ENCODE measurements at places on chromosomes 4 and X.

DNA sequence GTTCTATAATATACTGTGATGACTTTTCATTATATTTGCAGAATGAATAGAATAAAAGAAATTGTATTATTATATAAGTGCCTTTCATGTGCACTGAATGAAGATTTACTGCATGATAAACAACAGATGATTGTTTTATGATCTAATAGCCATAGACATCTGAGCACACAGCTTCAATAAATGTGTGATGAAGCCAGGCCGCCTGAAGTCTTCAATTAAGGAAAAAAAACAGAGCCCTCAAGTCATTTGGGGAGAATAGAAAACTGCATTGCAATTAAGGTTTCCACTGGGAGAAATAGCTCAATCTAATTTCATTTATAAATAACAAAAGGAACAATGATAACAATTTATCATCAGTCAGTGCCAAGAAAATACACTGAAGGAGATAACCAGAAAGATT is 955.2 kb downstream of the FSTL5 start:
- DNase-seq: no peak

- no peak for DNase-seq
These were observed 128.0 kb downstream of the ANAPC4 start for GRCh38 chr4:25504932-25505636.

DNA sequence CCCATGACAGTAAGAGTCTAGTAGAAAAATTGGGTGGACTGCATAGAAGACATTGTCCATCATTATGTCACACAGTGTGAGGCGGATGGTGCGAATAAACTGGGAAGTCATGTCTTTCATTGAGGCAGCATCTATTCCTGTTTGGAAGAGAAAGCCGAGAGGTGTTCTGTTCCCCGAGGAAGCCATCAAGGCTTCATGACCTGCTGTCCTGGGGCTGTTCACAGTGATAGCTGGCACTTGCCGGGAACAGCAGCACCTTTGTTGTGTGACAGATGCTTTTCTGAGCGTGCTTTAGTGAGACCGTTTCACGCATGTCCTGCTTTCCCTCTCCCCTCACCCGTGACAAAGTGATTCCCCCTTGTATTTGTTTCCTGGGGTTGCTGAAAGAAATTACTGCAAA is 20.3 kb downstream of the RGS12 start:
- no peak for DNase-seq

- DNase-seq: no peak
These were observed 755 bp downstream of the KLHL8 start for GRCh38 chr4:87219632-87220093.

DNA sequence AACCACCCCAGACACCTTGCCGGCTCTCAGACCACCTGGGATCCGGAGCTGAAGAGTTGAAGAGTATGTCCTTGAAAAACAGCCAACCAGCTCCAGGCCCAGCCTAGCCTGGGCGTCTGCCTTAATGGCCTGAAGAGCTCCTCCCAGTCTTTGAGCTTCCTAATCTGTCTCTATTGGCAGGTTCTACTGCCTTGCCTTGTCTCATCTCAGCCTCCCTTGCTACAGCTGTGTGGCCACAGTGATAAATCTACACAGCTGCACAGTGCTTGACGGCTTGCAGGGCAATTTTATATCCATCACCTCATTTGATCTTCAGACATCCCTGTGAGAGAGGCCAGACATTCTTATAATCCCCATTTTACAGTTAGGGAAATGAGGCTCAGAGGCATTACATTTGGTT is 19.9 kb downstream of the AWAT2 start:
- DNase-seq: no peak

DNA sequence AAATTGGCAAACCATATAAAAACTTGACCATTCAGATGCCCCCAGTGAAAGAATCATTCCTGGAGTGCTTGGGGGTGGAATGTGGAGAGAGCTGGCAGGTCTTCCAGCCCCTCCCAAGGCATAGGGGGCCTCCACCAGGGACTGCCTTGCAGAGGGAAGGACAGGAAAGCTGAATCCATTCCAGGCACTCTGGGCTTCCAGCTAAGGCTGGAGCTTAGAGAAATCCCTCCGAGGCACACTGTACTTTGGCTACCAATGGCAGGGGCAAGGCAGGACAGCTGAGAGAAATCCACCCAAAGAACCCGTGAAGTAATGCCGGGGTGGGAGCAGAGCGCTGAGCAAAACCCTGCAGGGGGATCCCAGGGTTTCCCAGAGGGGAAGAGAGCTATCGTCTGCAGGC is 4.0 kb downstream of the CENPU start:
- no peak for DNase-seq

- no peak for DNase-seq
These were observed 968 bp downstream of the GPRIN3 start for GRCh38 chr4:89306486-89307177.

DNA sequence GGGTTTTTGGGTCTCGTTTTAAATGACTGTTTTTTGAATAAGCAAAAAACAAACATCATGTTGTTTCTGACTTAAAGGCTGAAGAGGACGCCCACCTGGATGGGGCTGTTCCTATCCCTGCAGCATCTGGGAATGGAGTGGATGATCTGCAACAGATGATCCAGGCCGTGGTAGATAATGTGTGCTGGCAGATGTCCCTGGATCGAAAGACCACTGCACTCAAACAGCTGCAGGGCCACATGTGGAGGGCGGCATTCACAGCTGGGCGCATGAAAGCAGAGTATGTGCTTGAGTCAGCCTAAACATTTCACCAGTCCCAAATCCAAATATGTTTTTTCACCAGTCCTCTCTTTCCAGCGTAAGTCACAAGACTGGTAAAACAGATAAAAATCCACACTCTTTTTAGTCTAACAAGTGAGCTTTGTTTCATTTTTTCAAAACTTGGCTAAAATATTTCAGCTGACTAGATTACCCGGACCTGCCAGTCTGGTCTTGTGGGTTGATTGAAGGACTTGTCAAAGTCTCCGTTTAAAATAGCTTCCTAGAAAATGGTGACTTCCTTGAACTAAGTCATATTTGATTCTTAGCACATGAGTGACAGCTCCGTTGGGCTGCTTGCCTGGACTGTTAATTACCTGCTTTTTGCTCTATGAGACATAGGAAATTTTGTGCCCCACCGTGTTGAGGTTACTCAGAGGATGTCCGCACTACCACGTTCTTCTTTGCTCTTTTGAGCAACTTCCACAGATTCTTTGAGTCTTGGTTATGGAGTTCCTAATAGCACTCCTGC is 20.8 kb downstream of the ENOPH1 start:
- no peak for DNase-seq

GRCh38 chr4:173332963-173333657 is 1.0 kb downstream of the HMGB2 start:
- DNase-seq: no peak

- no peak for DNase-seq
These were observed 15.8 kb upstream of the CSF2RA start for GRCh38 chrX:1252861-1253260.

- no peak for DNase-seq
These were observed 79.5 kb downstream of the HMGB2 start for GRCh38 chr4:173254646-173255045.

- DNase-seq: no peak
These were observed 568.2 kb upstream of the AMOT start for GRCh38 chrX:113408843-113409242.
